ENCODE measurements at places on chromosomes 1 and 21.

GRCh38 chr1:170927955-170928840 lies 7.1 kb upstream of the MROH9 start:
- no peak for DNase-seq

- no peak for DNase-seq
Measured at GRCh38 chr21:41975391-41976272, 21.8 kb upstream of the C2CD2 start.

DNA sequence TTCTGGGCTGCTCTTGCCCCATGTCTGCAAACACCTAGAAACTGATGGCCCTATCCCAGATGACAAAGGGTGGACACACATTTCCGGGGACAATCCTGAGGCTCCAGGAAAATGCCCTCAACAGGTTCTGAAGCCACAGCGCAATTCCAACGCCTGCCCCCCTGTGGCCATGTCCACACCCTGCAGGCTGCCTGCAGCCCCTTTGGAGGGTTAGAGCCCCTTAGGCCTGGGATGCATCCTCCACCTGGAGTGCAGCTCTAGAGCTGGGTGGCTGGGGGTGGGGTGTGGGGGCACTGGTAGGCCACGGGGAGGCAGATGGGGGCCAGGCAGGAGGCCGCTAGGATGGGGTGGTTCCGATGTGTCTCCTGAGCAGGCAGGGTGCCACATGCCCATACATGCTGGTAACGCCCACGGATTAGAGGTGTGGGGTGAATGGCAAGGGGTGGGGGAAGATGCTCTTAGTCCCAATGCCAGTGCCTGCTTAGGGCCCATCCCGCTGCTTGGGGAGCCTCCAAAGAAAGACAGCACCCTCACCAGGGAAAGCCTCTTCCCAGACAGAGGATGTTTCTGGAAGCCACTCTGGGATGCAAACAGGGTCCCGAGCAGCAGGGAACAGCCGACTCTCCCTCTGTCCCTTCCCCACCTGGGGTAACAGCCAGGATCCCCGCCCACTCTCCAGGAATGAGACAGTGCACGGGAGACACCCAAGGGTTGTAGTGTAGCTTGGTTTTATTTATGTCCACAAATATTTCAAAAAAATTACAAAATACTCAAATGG lies 34.0 kb downstream of the SLC45A1 start:
- DNase-seq, result no peak

DNA sequence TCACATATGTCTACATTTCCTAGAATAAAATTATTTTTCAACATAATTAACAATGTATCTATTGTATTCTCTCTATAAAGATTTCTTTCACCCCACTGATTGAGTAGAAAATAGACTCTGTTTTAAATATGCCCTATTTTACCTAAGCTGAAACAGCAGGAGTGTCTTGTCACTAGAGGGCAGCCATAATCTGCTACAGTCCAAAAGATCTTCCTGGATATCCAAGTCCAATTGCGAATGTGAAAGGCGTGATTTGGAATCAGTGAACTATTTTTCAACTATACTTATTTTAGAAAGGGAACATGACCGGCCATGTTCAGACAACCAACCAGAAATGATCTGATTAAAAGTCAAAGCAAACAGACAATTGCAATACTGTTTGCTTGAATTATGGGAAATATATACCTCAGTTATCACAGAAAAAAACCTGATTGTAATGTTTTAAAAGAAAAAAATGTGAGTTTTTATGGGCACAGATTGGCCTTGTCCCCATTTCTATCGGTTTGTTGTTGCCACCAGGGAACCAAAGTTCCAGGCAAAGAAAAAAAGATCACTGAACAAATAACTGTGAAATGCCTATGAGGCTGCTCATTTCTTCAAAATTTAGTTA lies 1211.0 kb upstream of the ADGRL4 start:
- peak; percentile 20 for DNase-seq

DNA sequence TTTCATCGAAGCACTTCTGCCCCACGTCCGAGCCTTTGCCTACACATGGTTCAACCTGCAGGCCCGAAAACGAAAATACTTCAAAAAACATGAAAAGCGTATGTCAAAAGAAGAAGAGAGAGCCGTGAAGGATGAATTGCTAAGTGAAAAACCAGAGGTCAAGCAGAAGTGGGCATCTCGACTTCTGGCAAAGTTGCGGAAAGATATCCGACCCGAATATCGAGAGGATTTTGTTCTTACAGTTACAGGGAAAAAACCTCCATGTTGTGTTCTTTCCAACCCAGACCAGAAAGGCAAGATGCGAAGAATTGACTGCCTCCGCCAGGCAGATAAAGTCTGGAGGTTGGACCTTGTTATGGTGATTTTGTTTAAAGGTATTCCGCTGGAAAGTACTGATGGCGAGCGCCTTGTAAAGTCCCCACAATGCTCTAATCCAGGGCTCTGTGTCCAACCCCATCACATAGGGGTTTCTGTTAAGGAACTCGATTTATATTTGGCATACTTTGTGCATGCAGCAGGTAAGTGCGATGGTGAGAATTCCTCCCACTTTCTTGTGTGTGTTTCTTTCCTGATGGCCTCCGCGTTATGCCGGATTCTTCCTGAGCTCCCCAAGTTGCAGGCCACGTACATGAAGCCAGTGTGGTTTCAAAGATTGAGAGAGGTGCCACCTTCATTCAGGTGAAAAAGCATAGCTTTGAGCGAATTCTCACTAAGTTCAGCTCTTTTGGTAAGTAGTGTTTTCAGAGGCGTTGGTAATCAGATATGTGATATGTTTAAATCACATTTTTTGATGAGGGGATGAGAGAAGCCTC lies 6.0 kb downstream of the NFIA start:
- DNase-seq, result no peak

DNA sequence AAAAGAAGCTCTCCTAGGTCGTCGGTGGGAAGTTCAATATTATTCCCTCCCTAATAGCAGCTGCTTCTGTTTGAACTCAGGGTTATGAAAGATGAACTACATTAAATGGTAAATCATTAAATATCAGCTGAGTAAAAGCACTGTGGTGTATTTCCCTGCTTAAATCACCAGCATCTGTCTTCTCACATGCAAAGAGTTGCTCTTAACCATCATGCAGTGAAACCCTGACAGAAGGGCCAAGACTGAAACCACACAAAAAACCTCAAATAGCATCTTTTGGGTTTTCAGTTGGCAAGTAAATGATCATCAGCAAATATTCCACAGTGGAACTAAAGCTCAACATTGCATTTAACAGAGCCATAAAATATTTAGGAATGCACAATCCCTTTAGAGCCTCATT lies 380.0 kb upstream of the ADGRL2 start:
- no peak for DNase-seq

DNA sequence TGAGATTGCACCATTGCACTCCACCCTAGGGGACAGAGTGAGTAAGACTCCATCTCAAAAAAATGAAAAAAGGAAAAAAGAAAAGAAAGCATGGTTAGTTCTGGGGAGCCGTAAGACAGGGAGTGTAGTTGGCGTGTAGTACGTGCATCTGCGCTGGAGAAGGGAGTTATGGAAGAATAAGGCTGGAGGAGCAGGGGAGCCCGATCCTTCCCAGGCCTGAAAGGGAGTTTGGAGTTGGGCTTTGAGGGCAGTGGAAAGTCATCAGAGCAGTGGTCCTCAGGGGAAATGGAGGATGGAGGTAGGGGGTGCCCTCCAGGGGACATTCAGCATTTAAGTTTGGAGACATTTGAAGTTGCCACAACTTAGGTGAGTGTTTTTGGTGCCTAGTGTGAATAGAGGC lies 11.3 kb upstream of the TMEM201 start:
- no peak for DNase-seq

- no peak for DNase-seq
Measured at GRCh38 chr1:109282497-109282951, 421 bp downstream of the PSRC1 start.

DNA sequence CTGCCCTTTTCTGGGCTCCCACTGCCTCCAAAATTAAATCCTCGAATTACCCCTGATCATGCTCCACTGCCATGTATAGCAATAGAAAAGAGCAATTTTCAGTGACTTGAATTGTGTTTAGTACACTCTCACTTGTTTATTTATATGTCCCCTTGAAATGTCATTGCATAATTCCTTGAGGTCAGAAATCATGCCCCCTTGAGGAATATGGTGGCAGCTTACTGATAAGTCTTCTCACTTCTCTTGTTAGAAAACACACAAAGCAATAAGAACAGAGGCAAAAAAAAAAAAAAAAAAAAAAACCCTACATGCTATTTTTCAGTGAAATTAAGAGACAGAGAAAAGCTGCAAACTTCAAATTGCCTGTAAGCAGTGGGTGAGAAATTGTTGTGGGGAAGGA lies 37.5 kb downstream of the GPR88 start:
- DNase-seq, result no peak

- DNase-seq, result no peak
Measured at GRCh38 chr1:56570924-56571372, 8.4 kb downstream of the PLPP3 start.

DNA sequence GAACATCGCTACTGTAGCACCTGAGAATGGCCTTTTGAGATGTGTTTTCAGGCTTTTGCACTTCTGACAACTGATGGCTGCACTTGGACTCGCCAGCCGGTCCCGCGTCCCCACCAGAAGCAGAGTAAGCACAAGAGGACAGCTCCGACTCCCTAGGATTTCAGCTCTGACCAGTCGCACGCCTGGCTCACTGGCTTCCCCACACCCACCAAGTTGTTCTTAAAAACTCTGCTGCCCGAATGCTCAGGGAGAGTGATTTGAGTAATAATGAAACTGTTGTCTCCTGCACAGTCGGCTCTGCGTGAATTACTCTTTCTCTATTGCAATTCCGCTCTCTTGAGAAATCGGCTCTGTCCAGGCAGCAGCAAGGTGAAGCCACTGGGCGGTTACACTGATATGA lies 40.2 kb upstream of the NLRP3 start:
- no peak for DNase-seq

- no peak for DNase-seq
Measured at GRCh38 chr1:220250681-220251080, 21.6 kb downstream of the RAB3GAP2 start.

DNA sequence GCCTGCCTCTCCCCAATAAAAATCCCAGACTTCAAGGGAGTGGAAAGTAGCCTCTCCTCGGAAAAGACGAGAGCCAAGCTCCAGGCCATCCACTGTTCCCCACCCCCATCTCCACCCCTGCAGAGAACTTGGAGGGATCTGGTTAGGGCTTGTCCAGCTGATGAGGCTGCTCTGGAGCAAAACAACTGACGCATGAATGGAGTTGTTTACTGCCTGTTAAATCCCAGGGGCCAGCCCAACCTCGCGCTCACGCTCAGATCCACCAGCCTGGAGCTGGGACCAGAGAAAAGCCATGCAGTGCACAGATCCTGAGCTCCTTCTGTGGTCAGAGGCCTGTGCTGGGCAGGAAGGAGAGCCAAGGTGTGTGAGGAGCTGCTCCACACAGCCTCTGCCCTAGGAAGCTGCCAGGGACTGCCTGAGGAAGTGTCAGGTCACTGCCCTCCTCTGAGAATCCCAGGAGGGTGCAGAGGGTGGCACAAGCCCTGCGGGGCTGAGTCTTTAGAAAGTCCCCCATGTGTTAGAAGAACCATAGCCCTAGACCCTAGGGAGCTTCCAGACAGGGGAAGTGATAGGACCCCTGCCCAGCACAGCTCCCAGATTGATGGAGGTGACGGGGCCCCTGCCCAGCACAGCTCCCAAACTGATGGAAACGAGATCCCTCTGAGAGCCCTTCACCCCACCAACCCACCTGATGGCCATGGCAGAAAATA lies 109.0 kb upstream of the IPO9 start:
- peak; percentile 66 for DNase-seq

DNA sequence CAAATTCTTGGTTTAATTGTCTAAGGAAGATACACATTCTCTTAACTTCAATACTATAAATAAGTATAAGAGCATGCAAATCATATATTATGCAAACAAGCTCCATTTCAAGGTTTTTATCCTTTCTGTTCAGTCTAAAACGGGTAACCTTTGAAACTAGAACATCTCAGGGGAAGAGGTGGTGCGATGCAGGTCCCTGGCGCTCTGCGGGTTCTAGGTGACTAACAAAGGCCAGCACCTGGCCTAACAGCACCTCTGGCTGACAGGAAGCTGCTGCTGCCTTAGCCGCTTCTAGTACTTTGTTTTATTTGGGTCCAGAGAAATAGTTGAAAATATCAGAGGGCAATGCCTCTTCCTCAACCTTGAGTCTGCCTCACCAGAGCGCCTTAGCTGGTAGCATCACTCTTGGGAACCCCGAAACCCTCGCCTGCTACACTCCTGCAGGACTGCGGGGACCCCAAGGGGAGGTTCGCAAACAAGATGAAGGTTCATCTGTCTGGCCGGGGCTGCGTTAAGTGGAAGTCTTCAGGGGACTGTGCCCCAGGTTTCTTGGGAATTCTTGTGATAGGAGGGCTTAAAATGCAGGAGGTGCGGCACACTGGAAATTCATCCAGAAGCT lies 45.5 kb downstream of the PRDM15 start:
- no peak for DNase-seq

- DNase-seq, result no peak
Measured at GRCh38 chr1:224640018-224640417, 23.9 kb downstream of the CNIH3 start.

- DNase-seq, result no peak
Measured at GRCh38 chr21:19145682-19146293, 742.2 kb upstream of the TMPRSS15 start.

- DNase-seq, result no peak
Measured at GRCh38 chr1:206933333-206933945, 11.7 kb upstream of the FCMR start.

- DNase-seq, result peak; percentile 50
Measured at GRCh38 chr1:236608930-236609726, 4.8 kb upstream of the HEATR1 start.

- DNase-seq, result no peak
Measured at GRCh38 chr1:203867802-203868201, 6.4 kb downstream of the SNRPE start.

DNA sequence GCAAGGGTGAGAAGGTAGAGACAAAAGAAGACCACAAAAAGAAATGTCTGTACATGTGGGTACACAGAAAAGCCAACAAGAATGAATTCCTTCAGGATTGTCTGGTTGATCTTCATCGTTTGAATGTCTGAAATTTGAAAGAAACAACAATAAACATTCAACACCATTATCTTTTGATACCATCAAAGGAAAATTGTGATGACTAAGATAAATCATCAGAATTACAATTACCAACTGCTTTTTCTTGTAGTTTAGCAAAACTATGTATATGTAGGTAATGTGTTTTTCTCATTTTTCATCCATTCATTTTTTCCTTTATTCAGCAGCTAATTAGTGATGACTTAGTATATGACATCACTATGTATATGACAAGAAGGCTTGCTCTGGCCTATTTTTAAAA lies at the start of gene OR10X1:
TSS of gene OR10X1 (minus strand) at position 167 of the 400 bp plus-strand sequence. CDS start at position 167, 0 bp downstream.
- no peak for DNase-seq

GRCh38 chr1:67834246-67834877 lies 1.1 kb upstream of the GNG12 start:
- no peak for DNase-seq

- no peak for DNase-seq
Measured at GRCh38 chr1:147515045-147515869, 26.0 kb upstream of the BCL9 start.

GRCh38 chr1:119449971-119450370 lies 35.0 kb downstream of the HSD3B2 start:
- DNase-seq, result no peak

- no peak for DNase-seq
Measured at GRCh38 chr1:153778051-153778823, 3.0 kb downstream of the SLC27A3 start.

- no peak for DNase-seq
Measured at GRCh38 chr1:155166051-155166470, 7.0 kb downstream of the KRTCAP2 start.

GRCh38 chr1:2304282-2304681 lies 76.2 kb downstream of the SKI start:
- no peak for DNase-seq

- DNase-seq, result no peak
Measured at GRCh38 chr1:29893046-29893723, 656.9 kb downstream of the PTPRU start.

- no peak for DNase-seq
Measured at GRCh38 chr1:236845830-236846229, 50.7 kb downstream of the MTR start.

Data from HFFc6 (cell line).